ENCODE measurements at places on chromosomes 7 and 10. TPM values are rescaled to one million over a fixed set of nuclear protein-coding genes. Genes with fewer than 3 reads are reported as not detected.
A peak's percentile ranks its signal among the peaks of the same experiment; 100 is the strongest.

GRCh38 chr7:98286093-98286539 is 4.6 kb downstream of the BRI3 start:
- H3K4me1 ChIP-seq = peaks cover 76% of the 10 kb centered on the region
- no peaks in the 10 kb centered on the region for H3K36me3 ChIP-seq
- peak overlapping the region; percentile 99 for H3K27ac ChIP-seq
- H3K4me3 ChIP-seq = peak overlapping the region; percentile 99
- no peak for DNase-seq

- H3K27me3 ChIP-seq = no peaks in the 10 kb centered on the region
- H3K4me1 ChIP-seq = peaks cover 12% of the 10 kb centered on the region
- no peaks in the 10 kb centered on the region for H3K36me3 ChIP-seq
Observed at GRCh38 chr10:28668363-28669226, 8.7 kb upstream of the BAMBI start.

GRCh38 chr7:81294897-81295515 is 376.2 kb upstream of the SEMA3C start:
- no peaks in the 10 kb centered on the region for H3K36me3 ChIP-seq
- H3K4me1 ChIP-seq = peaks cover 14% of the 10 kb centered on the region
- no peak overlapping the region for H3K4me3 ChIP-seq

GRCh38 chr10:68861253-68861652 is 33.9 kb downstream of the STOX1 start:
- H3K4me3 ChIP-seq = no peak overlapping the region
- DNase-seq = no peak
- H3K27me3 ChIP-seq = no peaks in the 10 kb centered on the region
- H3K27ac ChIP-seq = no peak overlapping the region

DNA sequence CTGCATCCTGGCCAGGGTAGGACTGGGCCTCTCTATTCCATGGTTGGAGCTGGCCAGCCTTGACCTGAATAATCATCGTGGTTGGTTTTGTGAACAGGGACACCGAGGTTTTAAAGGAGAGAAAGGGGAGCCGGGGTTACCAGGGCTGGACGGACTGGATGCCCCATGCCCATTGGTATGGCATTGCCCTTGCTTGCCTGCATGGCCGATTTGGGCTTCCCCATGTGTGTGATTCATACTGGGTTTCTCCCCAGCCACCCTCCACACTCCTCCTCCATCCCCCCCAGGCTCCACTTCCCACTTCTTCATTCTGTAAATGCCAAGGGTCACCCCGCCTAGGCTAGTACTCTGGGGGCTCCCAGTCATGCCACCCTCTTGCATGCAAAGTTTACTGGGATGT is 98.8 kb upstream of the MACROH2A2 start:
- H3K27me3 ChIP-seq = no peaks in the 10 kb centered on the region
- no peak overlapping the region for H3K27ac ChIP-seq
- no peak overlapping the region for H3K4me3 ChIP-seq
- no peak for DNase-seq
- no peaks in the 10 kb centered on the region for H3K36me3 ChIP-seq

DNA sequence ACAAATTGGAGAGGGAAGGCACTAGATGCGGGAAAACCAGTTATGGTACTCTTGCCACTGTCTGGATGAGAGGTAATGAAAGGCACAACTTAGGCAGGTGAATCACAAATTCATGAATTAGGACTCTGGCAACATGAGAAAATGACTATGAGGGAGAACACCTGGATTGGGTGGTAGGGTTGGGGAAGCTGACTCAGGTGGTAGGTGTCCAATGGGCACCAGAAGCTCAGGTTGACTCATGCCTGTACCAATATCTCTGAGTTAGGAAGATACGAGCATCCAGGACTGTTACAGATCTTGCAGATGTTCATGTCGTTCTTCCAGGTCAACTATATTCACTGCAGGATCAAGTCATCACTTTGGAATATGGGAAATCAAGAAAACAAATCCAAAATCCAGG is 56.7 kb downstream of the NPY start:
- no peak for DNase-seq
- H3K27me3 ChIP-seq = no peaks in the 10 kb centered on the region
- H3K4me3 ChIP-seq = no peak overlapping the region
- H3K36me3 ChIP-seq = no peaks in the 10 kb centered on the region
- H3K27ac ChIP-seq = no peak overlapping the region

- no peaks in the 10 kb centered on the region for H3K36me3 ChIP-seq
- DNase-seq = no peak
- no peaks in the 10 kb centered on the region for H3K4me1 ChIP-seq
- no peak overlapping the region for H3K27ac ChIP-seq
Observed at GRCh38 chr10:80909254-80909653, 371.6 kb downstream of the SH2D4B start.

GRCh38 chr10:25071227-25071626 is 54.8 kb downstream of the THNSL1 start:
- no peak overlapping the region for H3K4me3 ChIP-seq
- no peaks in the 10 kb centered on the region for H3K4me1 ChIP-seq
- H3K27ac ChIP-seq = no peak overlapping the region
- no peak for DNase-seq
- no peaks in the 10 kb centered on the region for H3K27me3 ChIP-seq

- H3K4me3 ChIP-seq = no peak overlapping the region
- no peak overlapping the region for H3K27ac ChIP-seq
- DNase-seq = no peak
- H3K27me3 ChIP-seq = no peaks in the 10 kb centered on the region
- no peaks in the 10 kb centered on the region for H3K36me3 ChIP-seq
Observed at GRCh38 chr10:117980216-117980615, 66.5 kb downstream of the RAB11FIP2 start.

DNA sequence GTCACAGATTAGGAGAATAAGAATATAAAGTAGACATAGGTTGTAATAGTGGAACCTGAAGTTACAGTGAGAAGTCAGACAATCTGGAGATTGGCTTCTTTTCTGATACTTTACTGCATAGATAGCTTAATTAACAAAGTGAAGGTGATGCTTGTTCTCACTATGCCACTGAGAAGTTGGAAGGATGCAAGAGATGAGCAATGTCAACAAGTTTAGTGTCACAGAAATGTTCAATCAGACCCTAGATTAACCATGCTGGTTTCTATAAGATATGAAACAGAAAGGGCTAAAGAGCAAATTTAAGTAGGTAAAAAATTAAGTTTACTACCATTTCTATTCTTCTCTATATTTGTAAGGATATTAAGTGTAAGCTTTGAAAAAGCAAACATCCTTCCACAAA is 838.6 kb upstream of the SORCS1 start:
- no peak for DNase-seq
- H3K27me3 ChIP-seq = no peaks in the 10 kb centered on the region
- H3K4me1 ChIP-seq = no peaks in the 10 kb centered on the region

- H3K4me1 ChIP-seq = peaks cover 12% of the 10 kb centered on the region
- no peak overlapping the region for H3K27ac ChIP-seq
- H3K4me3 ChIP-seq = no peak overlapping the region
- no peaks in the 10 kb centered on the region for H3K27me3 ChIP-seq
- no peaks in the 10 kb centered on the region for H3K36me3 ChIP-seq
- no peak for DNase-seq
Observed at GRCh38 chr7:27846388-27846787, 106.4 kb downstream of the TAX1BP1 start.

- no peak for DNase-seq
- H3K36me3 ChIP-seq = peaks cover 51% of the 10 kb centered on the region
- no peaks in the 10 kb centered on the region for H3K4me1 ChIP-seq
- H3K4me3 ChIP-seq = no peak overlapping the region
- no peaks in the 10 kb centered on the region for H3K27me3 ChIP-seq
- H3K27ac ChIP-seq = no peak overlapping the region
Observed at GRCh38 chr7:2219136-2219535, 13.6 kb downstream of the MAD1L1 start.

- no peaks in the 10 kb centered on the region for H3K36me3 ChIP-seq
- no peaks in the 10 kb centered on the region for H3K27me3 ChIP-seq
- H3K4me3 ChIP-seq = no peak overlapping the region
- H3K4me1 ChIP-seq = no peaks in the 10 kb centered on the region
- H3K27ac ChIP-seq = no peak overlapping the region
- DNase-seq = no peak
Observed at GRCh38 chr7:133365917-133366316, 113.0 kb downstream of the EXOC4 start.

DNA sequence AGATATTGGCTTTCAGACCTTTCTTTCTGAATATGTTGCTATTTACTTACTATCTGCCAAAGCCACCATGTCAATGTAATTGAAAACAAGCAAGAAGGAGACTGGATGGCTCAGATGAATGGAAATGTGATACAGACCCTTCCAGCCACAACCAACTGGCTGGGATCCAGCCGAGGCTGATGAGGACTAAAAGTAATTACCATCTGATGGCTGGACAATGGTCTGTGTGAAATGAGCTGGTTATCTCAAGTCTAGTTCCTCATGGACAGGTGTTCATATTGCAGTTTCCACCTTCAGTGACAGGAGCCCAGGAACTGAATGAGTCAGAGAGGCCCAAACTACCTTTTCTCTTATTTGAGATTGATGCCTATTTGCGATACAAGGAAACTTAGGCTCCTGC is 267.5 kb downstream of the GATA3 start:
- no peak for DNase-seq
- no peak overlapping the region for H3K4me3 ChIP-seq
- H3K27me3 ChIP-seq = no peaks in the 10 kb centered on the region
- no peaks in the 10 kb centered on the region for H3K4me1 ChIP-seq
- H3K27ac ChIP-seq = no peak overlapping the region

DNA sequence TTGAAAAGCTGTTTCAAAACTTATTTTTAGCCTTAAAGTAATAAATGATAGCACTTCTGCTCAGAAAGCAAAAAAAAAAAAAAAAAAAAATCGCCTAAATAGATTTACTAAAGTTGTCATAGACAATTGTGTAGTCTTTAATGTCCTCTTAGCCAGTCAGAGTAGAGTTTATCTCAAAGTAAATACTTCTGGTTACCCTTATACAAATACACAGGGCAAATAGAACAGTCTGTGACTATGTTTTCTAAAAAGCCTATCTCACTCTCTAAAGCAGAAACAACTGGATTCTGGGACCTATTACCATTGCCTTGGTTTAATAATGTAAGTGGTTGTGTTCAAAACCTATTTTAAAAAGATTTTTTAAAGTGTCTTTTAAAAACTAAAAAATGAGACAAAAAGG is 156.2 kb upstream of the THSD7A start:
- DNase-seq = no peak
- no peak overlapping the region for H3K27ac ChIP-seq
- H3K4me1 ChIP-seq = no peaks in the 10 kb centered on the region
- no peak overlapping the region for H3K4me3 ChIP-seq
- no peaks in the 10 kb centered on the region for H3K36me3 ChIP-seq

GRCh38 chr7:577741-578370 is 58.2 kb upstream of the PDGFA start:
- H3K27me3 ChIP-seq = no peaks in the 10 kb centered on the region
- H3K27ac ChIP-seq = no peak overlapping the region
- H3K4me3 ChIP-seq = no peak overlapping the region
- no peak for DNase-seq
- H3K36me3 ChIP-seq = no peaks in the 10 kb centered on the region

DNA sequence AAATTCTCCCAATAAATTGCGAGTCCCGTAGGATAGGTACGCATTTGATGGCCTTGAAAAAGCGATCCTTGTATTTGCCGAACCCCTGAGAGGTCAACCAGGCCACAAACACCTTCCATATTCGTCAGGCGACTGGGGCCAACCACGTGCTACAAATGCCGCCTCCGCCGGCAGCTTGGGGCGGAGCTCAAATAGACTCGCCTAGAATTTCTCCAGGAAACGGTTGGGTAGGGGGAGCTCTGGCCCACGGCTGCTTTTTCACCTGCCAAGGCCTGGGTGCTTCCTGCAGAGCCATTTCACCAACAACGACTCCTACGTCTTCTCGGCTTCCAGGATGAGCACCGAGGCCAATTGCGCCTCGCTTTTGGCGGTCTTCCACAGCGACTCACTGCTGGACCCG is 53.4 kb upstream of the KIF5B start:
- no peaks in the 10 kb centered on the region for H3K36me3 ChIP-seq
- peaks cover 3% of the 10 kb centered on the region for H3K4me1 ChIP-seq

- no peak overlapping the region for H3K4me3 ChIP-seq
- H3K27ac ChIP-seq = no peak overlapping the region
- H3K4me1 ChIP-seq = no peaks in the 10 kb centered on the region
- no peaks in the 10 kb centered on the region for H3K27me3 ChIP-seq
Observed at GRCh38 chr7:636396-636795, 90.1 kb upstream of the DNAAF5 start.

GRCh38 chr10:38102880-38103279 is 8.7 kb downstream of the ZNF37A start:
- H3K27me3 ChIP-seq = no peaks in the 10 kb centered on the region
- H3K4me3 ChIP-seq = no peak overlapping the region
- H3K36me3 ChIP-seq = peaks cover 14% of the 10 kb centered on the region
- H3K27ac ChIP-seq = no peak overlapping the region
- no peaks in the 10 kb centered on the region for H3K4me1 ChIP-seq
- no peak for DNase-seq

DNA sequence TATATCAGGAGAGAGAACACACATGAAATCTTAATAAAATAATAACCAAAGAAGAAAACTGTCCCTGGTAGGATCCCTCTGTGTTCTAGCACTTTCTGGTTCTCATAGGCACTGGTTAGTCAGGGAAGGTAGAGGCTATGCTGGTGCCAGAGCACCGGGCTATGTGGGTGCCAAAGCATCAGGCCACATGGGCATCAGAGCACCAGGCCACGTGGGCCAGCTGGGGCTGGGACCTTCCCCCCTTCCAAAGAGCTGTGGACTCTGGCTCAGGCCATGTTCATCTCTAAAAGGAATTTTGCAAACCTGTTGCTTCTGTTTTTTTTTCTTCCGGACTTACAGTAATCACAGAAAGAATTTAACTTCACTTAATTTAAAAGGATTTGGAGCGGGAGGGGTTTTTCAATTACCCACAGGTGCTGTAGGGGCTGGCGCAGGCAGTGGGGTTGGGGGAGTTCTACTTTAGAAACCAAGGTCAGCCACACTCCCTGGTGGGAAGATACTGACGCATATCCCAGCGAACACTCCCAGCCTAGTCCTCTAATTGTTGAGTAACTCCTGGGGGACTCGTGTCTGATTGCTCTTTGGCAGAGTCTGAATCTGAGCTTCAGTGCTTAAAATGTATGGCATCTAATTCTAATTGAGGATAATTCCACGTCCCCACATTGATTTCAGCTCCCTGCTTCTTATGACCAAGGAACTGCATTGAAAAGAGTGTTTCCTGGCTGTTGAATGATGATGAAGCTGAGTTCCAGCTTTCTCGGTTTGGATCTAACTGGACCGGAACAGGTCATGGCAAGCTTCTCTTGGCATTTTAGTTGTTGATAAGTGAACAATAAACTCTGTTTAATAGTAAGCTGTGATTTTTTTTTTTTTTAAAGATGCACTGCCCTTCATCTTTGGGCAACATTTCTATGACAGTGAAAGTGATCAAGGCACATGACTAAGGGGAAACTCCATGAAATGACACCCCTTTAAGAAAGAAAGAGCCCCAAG is 110.7 kb upstream of the FZD8 start:
- no peaks in the 10 kb centered on the region for H3K4me1 ChIP-seq
- H3K36me3 ChIP-seq = no peaks in the 10 kb centered on the region
- H3K27ac ChIP-seq = no peak overlapping the region
- no peak overlapping the region for H3K4me3 ChIP-seq
- DNase-seq = no peak

LDB3 gene
- total RNA-seq = 4.7 TPM

ACTA2 gene
- 1,162 TPM for total RNA-seq

ASZ1 gene
- total RNA-seq = not detected

HTRA1 gene
- 116 TPM for total RNA-seq

SH2D4B gene
- not detected for total RNA-seq

AZGP1 gene
- total RNA-seq = 2.7 TPM

HOXA10 gene
- total RNA-seq = 19.2 TPM

EEPD1 gene
- 9.8 TPM for total RNA-seq

SLC12A9 gene
- total RNA-seq = 15.7 TPM

TMEM236 gene
- total RNA-seq = not detected

OR2A42 gene
- total RNA-seq = not detected

UCMA gene
- total RNA-seq = not detected

ZNF746 gene
- total RNA-seq = 29.0 TPM

CPXM2 gene
- 18.9 TPM for total RNA-seq

STAG3 gene
- total RNA-seq = not detected

Data from vagina (tissue), 2 donors.